ENCODE measurements at places on chromosomes 3 and 15. TPM values are rescaled to one million over a fixed set of nuclear protein-coding genes. Genes with fewer than 3 reads are reported as not detected.

GRCh38 chr3:62665627-62666437 is 209.4 kb downstream of the CADPS start:
- DNase-seq, result peak; percentile 42

DNA sequence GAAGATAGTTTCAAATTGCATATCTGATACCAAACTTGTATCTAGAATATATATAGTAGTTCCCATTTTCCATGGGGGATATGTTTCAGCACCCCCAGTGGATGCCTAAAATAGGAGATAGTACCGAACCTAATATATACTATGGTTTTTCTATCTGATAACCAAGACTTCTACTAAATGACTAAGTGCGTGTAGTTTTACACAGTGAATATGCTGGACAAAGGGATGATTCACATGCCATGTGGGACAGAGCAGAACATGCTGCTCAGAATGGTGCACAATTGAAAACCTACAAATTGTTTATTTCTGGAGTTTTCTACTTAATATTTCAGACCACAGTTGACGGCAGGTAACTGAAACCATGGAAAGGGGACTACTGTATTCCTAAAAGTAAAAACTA is 73.4 kb upstream of the TP63 start:
- peak; percentile 18 for DNase-seq

GRCh38 chr3:140703496-140703895 is 25.6 kb downstream of the TRIM42 start:
- DNase-seq, result no peak

GRCh38 chr3:178275311-178275710 is 260.9 kb upstream of the KCNMB2 start:
- DNase-seq, result peak; percentile 49

DNA sequence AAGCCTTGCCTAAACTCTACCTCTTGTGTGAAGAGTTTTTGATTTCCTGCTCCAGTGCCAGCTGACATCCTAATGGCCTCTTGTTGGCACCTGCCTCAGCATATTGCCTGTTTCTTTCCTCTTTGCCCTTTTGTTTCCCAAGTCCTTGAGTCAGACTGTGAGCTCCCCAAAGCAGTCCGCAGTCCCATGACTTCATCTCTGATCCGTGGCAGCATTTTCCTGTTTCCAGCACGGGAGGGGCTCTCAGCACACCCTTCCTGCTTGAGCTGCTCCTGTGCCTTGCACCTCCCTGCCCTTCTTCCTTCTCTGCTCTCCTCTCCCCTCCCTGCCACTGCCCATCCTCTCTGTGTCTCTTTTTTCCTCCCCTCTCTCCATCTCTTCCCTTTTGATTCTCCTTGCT is 179.6 kb downstream of the EPHB1 start:
- peak; percentile 26 for DNase-seq

GRCh38 chr3:27883266-27883665 is 161.1 kb upstream of the EOMES start:
- no peak for DNase-seq

- peak; percentile 28 for DNase-seq
Measured at GRCh38 chr3:175312791-175313190, 453.7 kb downstream of the NAALADL2 start.

- DNase-seq, result peak; percentile 55
Measured at GRCh38 chr3:178618197-178618596, 82.0 kb downstream of the KCNMB2 start.

- DNase-seq, result no peak
Measured at GRCh38 chr3:152376351-152377183, 107.8 kb downstream of the MBNL1 start.

Gene SERINC4
- total RNA-seq, result not detected
